Renal cortex interstitium (tissue), 15 donors: ENCODE measurements at places on chromosomes 7 and 10. TPM values are rescaled to one million over a fixed set of nuclear protein-coding genes. Genes with fewer than 3 reads are reported as not detected.

DNA sequence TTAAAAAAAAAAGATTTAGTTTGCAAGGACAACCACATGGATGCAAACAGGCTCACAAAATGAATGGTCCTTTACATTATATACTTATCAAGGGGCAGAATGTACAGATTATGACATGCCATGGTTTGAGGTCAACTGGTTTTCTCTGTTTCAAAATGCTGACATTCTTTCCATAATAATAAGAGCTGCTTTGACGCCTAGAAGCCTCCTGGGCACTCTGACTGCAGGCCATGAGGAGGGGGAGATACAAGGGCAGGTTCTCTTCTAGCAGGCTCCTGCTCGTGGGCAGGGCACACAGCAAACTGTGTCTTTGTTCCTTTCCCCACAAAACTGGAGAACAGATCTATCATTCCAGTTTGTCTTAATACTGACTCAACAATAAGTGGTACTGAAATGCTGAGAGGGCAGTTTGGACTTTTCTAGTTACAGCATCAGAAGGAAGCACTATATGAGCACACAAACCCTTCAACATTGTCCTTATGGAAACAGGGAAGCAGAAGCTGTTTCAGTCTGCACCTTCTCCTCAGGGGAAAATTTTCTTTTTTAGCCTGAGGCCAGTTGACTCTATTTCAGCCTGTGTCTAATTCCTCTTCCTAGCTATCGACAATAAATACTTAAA lies 314.9 kb upstream of the AOAH start:
- DNase-seq: no peak

The PON2 gene
- 153 TPM for polyA plus RNA-seq

The IDE gene
- polyA plus RNA-seq: 23.2 TPM

GRCh38 chr7:73833251-73833919 lies 2.6 kb downstream of the CLDN4 start:
- no peak for DNase-seq

The COBL gene
- polyA plus RNA-seq: 19.1 TPM

DNA sequence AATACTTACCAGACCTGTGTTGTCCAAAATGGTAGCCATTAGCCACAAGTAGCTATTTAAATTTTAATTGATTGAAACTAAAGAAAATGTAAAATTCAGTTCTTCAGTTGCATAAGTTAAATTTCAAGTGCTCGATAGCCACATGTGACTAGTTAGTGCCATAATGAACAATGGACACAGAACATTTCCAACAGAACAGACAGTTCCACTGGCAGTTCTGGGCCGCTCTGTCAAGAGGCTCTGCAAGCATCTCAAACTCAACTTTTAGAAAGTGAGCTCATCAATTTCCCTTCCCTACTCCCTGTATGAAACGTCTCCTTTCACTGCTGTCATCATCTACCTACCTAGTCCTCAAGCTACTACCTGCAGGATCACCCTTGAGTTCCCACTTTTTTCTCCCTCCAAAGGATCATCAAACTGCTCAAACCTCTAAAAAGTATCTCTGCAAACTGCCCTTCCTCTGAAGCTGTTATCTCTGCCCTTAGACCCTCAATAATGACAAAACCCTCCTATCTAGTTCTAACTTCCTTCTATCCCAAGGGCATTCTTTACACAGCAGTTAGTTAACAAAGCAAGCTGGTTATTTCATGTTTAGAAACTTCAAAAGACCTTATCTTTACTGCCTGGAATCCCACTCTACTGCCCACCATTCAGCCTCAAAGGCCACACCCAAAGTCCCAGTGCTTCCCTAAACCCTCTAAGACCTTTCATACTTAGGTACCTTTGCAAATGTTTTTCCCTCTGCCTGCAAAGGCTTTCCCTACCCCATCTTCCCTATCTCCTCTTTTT lies 20.6 kb downstream of the SHTN1 start:
- DNase-seq: no peak

- no peak for DNase-seq
Measured at GRCh38 chr7:15782656-15783055, 96.2 kb upstream of the MEOX2 start.
